RPMI8226 (cell line): ENCODE measurements at places on chromosomes 2 and 18.

- DNase-seq: peak; percentile 30
These were observed 41.9 kb upstream of the SCN9A start for GRCh38 chr2:166417669-166418068.

DNA sequence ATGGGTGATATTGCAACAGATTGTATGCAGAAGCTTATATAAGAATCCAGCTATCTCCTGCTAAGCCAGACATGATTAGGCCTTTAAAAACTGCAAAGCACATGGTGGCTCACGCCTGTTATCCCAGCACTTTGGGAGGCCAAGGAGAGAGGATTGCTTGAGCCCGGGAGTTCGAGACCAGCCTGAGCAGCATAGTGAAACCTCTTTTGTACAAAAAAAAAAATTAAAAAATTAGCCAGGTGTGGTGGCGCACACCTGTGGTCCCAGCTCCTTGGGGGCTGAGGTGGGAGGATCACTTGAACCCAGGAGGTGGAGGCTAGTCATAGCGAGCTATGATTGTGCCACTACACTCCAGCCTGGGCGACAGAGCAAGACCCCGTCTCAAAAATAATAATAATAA lies 204.6 kb downstream of the TNS1 start:
- no peak for DNase-seq

- no peak for DNase-seq
These were observed 17.9 kb downstream of the LAMA3 start for GRCh38 chr18:23706971-23707640.

- no peak for DNase-seq
These were observed 49.5 kb upstream of the MRPL33 start for GRCh38 chr2:27721884-27722485.

DNA sequence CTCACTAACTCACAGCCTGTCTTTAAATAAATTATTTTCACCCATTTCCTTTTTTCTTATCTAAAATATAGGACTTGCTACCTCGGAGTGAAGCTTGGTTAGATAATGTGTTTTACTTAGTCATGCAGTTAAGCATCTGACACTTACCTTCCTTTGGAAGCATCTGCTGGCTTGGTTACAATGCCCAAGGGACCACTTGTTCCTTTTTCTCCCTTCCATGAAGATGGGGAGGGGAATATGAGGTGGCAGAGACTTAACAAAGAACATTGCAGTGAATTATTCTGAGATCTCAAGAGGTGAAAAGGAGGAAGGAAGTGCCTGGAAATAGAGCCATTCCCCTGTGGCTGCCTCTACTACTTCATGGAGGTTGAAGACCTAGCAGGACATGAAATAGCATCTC lies 145.4 kb upstream of the FOSL2 start:
- no peak for DNase-seq

- DNase-seq: no peak
These were observed 34.4 kb upstream of the PKDCC start for GRCh38 chr2:42013409-42013808.

GRCh38 chr18:58687871-58688308 lies 16.6 kb downstream of the MALT1 start:
- DNase-seq: no peak

GRCh38 chr2:168120730-168121129 lies 126.7 kb downstream of the STK39 start:
- no peak for DNase-seq

DNA sequence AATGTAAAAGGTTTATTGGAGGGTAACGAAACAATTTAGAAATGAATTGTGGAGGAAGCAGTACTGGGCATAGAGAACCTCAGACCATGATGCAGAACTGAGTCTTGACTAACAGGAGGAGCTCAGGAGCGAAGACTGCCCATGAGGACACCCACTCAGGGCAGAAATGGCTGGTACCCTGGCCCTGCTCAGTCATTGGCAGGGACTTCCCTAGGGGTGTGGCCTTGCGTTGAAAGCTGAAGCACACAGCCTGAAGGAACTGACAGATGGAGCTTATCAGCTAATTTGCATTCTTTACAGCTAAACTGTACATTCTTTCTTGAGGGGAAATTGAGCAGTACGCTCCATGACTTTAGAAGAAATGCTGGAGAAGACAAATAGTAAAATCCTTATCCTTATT lies 57.1 kb downstream of the PDK1 start:
- DNase-seq: no peak

- no peak for DNase-seq
These were observed 5.8 kb upstream of the CTDSP1 start for GRCh38 chr2:218393750-218394290.

GRCh38 chr2:205405194-205405593 lies 277.1 kb upstream of the NRP2 start:
- no peak for DNase-seq

GRCh38 chr18:9568186-9568585 lies 46.2 kb downstream of the PPP4R1 start:
- no peak for DNase-seq

GRCh38 chr2:133495226-133495625 lies 73.0 kb downstream of the NCKAP5 start:
- DNase-seq: no peak

DNA sequence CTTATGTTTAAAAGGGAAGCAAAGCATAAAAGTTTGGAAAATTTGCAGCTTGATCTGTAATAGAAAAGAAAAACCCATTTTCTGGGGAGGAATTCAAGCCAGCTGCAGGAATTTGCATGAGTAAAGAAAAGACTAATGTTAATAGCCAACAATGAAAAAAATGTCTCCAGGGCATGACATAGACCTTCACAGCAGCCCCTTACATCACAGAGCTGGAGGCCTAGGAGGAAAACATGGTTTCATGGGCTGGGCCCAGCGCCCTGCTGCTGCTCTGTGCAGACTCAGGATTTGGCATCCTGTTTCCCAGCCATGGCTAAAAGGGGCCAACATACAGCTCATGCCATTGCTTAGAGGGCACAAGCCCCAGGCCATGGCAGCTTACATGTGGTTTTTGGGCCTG lies 411.6 kb upstream of the MC4R start:
- no peak for DNase-seq

GRCh38 chr2:164447660-164448059 lies 173.6 kb downstream of the GRB14 start:
- DNase-seq: no peak

DNA sequence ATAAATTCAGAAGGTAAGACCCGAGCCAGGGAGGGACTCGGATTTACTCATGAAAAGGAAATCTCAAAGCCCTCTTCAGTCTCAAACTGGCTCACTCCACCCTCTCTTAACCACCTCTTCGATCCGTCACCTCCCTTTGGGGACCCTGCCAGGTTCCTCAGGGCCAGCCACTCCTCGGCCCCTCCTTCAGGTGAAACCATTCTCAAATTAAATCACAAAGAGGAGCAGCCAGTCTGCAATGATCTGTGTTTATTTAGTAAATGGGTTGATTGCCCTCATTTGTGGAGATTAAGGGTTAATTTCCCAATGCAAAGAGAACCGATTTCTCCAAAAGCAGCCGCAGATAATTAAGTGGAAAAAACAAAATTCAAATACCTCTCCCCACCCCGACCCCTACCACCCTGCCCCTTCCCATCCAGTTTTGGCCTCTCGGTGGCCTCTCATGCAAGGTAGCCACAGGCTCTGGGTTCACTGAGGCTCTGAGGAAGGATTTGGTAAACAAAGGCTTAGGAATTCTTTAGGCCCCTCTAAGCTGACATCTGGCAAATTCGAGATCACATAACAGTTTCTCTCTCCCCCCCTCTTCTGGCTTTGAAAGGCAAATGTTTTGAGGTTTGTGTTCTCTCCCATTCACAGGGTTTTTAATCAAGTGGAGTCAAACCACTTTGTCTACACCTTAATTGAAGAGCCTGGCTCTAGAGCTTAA lies 10.3 kb upstream of the FZD7 start:
- no peak for DNase-seq

GRCh38 chr18:44741085-44741484 lies 60.4 kb downstream of the SETBP1 start:
- no peak for DNase-seq

DNA sequence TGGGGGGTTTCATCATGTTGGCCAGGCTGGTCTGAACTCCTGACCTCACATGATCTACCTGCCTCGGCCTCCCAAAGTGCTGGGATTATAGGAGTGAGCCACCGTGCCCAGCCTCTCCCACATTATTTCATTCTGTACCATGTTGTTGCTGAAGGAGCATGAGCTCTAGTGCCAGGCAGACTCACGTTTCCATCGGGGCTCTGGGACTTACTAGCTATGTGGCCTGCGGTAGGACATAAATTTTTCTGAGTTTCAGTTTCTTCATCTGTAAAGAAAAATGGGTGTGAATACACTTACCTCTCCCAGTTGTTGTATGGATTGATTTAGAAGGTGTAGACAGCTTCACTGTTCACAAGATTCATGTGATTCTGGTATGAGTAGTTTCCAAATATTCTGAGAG lies 30.8 kb upstream of the CCL20 start:
- no peak for DNase-seq

DNA sequence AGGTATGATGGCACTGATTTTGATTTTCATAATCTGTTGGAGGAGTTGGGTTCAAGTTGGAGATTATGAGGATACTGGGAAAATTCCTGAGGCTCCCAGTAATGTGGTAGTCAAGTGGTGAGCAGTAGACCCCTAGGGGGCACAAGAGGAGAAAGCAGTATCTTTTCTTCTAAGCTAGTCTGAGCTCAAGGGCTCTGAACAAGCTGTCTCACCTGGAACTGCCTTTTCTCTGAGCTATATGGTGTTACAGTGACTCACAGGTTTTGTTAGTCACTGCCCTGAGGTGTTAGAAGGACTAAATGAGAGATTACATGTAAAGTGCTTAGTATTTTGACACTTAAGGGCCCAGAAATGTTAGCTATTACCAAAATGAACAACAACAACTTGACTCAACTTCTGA lies 42.2 kb downstream of the CD302 start:
- DNase-seq: no peak

GRCh38 chr18:58536534-58537271 lies 92.2 kb downstream of the ALPK2 start:
- DNase-seq: peak; percentile 87

GRCh38 chr2:29376541-29376940 lies 261.3 kb downstream of the CLIP4 start:
- no peak for DNase-seq

- no peak for DNase-seq
These were observed 174.2 kb downstream of the SLC39A10 start for GRCh38 chr2:195830968-195831950.

DNA sequence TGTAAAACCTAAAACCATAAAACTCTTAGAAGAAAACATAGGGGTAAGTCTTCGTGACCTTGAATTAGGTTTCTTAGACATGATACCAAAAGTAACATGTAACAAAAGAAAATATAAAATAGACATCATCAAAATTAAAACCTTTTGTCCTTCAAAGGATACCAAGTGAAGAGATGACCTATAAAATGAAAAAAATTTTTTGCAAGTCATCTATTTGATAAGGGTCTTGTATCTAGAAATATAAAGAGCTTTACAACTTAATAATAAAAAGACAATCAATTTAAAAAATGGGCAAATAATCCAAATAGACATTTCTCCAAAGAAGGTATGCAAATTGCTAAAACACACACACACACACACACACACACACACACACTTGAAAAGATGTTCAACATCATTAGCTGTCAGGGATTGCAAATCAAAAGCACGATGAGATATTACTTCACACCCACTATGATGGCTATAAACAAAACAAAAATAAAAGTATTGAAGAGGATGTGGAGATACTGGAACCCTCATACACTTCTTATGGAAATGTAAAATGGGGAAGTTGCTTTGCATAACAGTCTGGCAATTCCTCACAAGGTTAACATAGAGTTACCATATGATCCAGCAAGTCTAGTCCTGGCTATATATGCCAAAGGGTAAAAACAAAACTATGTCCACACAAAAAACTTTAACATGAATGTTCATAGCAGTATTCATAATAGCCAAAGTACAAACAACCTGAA lies 23.3 kb downstream of the SPDYA start:
- DNase-seq: no peak

DNA sequence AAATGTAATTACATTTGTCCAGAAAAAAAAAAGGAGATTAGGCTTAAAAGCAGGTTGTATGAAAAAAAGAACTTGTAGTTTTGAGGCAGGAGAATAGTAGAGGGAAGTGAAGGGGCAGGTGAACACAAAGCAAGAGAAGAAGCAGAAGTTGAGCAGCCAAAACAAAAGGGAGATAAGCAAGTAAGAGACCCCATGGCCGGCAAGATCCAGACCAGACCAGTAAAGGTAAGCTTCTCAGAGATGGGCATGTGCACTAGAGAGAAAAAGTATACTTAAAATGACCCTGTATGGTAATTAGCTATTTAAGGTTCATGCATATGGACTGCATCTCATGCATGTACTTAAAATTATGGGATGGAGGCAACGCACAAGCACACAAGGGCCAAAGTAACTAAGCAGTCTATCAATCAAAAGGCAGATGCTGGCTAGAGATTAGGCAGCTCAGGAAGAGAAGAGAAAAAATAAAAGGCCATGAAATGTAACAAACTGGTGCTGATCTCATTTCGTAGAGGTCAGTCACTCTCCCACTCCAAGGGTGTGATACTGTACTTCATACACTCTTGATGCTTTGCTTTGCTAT lies 9.7 kb downstream of the SIGLEC15 start:
- DNase-seq: no peak

- DNase-seq: no peak
These were observed 320.7 kb downstream of the LRP1B start for GRCh38 chr2:141810148-141810547.
